Effector memory CD4-positive, alpha-beta T cell (primary cell): ENCODE measurements at places on chromosomes 1 and 21.

DNA sequence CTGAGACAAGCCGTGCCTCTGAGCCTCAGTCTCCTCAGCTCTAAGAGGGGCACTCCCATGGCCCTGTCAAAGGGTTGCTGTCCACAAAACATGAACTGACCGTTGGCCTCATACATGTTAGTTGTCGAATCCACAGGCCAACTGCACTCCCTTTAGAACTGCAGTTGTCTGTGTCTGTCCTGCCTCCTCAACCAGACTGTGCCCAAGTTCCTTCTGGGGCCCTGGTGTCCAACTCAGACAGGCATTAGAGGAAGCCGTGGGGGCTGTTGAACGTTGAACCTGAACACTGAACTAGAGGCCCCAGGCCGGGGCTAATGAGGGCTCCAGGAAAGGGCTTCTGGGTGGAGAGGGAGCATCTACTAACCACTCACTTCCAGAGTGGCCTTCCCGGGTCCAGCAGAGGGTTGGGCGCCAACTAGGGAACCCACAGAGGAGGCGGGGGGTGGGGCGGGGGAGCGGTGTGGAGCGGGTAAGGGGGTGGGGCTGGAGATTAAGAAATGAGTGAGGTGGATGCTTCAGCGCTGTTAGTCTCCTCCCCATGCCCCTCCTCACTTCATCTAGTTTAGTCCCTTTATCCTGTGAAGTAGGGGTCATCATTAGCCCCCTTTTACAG is at the start of gene RAB42:
Gene RAB42 (plus strand): TSS at position 558 of the 613 bp plus-strand sequence. CDS start 247 bp downstream, outside the sequence.
- DNase-seq, result no peak

DNA sequence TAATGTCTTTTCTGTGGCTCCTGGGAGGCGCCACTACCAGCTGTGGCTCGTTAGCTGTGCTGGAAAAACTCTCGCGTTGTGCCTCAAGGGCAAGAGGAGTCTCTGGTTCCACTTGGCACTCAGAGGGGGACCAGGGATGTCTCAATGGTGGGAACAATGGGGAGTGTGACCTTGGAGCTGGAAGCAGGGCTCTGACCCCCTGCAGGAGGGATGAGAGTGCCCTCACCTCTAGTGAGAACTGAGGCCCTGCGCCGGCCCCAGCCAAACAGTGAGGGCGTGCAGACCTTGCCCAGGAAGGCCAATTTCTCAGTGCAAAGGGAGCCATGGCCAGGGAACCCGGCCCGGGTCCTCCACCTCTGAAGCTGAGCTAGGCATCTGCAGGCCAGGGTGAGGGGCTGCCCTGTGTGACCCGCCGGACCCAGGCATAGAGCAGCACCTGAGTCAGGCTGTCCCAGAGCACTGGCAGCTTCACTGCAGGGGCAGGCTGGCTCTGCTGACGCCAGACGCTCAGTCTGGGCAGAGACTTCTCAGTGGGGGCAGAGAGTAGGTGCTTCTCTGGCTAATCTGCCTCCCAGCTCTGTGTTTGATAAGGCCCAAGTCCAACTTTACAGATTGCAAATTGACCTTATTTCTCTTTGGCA is 1.8 kb downstream of the RD3 start:
- no peak for DNase-seq

DNA sequence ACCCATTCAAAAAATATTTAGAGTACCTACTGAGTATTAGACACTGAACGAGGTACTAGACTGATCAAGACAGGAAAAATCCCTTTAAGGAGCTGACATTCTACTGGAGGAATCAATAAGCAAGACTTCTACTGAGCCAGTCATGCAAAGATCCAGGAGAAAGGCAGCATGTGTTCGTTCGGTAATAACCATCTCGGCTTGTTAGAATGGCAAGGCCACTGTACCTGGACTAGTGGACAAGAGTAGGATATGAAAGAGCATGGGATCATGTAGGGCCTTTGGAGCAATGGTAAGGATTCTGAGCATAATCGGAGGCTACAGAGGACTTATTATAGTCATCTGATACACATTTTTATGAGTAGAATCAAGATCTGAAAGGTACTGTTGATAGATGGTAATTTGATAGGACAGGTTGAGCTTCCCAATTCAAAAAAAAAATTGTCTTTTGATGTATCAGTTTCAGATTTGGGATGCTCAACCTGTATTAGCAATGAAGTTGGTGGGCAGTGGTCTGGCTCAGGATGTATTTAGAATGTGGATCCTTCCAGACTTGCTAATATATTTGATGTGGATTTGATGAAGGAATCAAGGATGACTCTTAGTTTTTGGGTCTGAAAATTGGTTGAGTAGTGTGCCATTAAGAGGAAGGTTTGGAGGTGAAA is 2.3 kb downstream of the COX20 start:
- DNase-seq, result no peak

DNA sequence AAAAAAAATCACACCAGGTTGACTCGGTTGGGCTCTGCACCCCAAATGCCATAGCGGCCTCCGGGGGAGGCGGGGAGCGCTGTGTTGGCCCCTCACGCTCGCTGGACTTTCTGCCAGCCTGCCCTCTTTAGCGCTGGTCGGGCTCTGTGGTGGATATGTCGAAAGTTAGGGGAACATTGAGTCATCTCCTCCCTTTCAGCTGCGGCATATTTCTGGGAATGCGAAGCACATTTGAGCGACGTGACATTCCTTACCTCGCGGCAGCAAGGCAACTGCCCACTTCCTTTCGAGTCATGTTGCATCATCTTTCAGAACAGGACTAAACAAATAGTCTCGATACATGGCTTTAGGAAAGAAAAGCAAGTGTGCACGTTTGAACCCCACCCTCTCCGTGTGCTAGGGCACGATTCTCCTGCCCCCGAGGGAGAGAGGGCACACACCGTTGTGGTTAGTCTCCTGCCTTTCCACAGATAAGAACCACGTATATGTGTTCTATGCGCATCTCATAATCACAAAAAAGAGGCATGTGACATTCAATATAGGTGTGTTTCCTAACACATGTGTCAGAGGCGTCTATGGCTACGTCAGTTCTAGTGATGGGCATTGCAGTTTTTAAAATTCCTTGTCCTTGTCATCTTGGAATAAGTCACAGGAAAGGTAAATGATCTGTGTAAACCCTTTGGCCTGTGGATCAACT is 105.9 kb upstream of the SLC45A1 start:
- DNase-seq, result no peak

- DNase-seq, result no peak
Observed at GRCh38 chr1:52915211-52915854, 6.2 kb downstream of the ECHDC2 start.

DNA sequence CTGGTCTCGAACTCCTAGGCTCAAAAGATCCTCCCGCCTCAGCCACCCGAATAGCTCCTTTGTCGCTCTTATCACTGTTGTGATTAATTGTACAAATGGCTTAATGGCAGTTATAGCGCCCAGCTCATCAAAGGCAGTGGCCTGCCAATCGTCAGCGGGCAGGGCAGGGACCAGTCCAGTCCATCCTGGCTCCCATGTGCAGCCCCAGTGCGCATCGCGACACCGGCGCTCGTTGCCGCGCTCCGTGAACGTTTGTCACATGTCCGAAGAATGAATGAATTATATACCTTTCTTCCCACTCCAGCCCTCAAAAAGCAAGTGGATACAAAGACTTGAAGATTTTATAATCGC is 18.4 kb downstream of the MTX1 start:
- DNase-seq, result no peak

DNA sequence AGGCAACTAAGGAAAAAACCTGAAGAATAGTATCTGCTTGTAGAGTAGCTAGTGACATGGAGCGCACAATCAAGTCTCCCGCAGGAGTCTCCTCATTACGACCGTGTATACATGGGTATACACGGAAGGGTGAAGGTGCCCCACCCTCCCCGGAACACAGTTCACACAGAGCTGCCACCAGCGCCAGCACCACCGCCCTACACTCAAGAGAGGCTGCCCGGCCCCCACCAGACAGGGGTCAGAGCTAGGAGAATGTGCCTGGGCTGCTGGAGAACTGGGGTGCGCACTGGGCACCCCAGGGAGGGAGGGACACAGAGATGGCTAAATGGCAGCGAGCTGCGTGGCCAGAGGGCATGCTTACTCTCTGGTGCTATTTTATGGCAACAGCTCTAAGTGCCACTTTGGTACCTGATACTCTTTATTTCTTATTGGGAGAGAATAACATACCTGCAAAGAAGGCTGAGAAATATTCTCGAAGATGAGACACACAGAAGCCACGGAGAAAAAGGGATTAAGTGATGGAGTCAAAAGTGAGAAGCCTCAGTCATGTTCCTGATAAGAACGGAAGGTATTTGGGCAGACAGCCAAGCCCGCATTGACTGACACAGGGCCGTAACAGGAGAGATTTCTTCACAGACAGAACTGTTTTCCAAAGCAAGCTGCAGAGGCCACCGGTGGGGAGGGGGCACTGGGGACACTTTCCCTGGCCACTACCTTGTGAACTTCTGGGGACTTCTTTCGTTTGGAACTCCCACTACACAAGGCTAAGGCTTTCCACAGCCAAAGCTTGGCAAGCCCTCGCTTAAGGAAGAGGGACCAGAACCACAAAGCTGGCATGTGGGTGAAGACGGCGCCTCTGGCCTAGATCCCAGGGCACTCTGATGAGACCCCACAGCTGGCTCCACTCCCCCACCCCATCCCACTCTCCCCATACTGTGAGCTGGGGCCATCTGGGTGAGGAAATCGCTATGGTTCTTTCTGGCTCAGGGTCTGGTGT is 108.0 kb downstream of the PGBD5 start:
- no peak for DNase-seq

DNA sequence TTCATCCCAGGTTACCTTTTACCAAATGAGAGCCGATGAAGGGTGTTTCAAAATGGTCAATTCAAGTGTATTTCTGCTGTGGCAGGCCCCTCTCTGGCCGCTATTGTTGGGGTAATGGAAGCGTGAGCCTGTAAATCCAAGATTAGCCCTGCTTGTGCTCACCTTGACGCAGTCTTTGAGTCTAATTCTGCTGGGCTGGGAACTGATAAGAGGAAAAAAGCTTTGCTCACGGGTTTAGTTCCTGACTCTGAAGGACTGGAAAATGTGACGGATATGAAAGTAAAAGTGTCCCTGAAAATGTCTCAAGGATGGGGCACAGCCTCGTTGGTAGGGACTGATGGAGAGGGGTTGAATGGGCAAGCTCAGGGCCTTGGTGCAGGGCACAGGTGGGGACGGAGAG is 125.9 kb upstream of the GALNT2 start:
- no peak for DNase-seq

DNA sequence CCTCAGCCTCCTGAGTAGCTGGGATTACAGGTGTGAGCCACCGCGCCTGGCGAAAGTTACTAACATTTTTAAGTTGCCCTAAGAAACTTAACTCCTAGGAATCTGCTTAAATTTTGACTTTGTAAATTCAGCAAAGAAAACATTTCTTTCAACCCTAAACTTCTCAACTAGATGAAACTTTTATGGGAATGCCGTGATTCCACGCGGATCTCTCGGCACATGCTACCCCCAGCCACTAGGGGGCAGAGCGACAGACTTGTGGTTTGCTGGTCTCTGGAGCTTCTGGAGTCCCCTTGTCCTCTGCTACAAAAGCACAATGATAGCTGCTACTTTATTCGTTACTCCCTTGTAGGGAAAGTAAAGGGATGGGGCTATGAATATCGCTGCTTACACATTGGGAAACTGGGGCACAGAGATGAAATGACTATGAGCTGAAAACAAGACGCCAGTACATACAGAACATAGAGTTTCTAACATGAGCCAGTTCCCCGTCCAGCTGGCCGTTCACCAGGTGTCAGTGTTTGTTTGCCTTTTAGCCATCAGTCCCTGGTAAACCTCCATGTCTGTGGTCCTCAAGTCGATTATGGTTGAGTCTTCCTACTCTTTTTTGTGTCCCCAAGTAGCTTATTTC is 114.7 kb downstream of the PBX1 start:
- no peak for DNase-seq

DNA sequence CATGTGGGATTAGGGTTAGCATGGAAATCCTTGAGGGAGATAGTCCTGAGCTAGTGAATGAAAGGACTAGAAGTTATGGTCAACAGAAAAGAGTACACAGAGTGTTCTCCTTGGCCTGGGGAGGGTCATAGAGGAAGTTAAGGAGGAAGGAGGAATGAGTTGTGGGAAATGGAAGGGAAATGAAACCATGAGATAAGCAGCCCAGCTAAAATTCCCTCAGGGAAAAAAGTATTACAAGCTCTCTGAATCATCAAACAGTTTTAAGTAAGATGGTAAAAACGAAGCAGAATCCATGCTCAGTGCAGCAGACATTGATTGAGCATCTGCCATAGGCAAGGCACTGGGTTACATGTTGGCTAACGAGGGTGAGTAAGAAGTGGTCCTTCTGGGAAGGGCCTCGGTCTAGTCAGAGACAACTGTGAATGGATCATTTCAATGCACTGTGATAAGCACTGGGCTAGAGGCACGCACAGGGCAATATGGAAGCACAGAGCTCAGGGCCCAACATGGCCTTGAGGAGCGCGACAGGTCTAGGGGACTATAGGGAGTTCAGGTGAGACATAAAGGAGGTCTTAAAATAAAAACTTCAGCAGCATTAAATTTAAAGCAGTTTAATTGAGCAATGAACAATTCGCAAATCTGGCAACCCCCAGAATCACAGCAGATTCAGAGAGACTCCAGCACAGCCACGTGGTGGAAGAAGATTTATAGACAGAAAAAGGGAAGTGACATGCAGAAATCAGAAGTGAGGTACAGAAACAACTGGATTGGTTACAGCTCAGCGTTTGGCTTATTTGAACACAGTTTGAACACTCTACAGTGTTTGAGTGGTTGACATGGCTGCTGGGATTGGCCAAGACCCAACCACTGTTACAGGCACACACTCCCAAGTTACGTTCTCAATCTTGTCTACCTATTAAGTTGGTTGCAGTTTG is 219.5 kb downstream of the HLX start:
- no peak for DNase-seq

DNA sequence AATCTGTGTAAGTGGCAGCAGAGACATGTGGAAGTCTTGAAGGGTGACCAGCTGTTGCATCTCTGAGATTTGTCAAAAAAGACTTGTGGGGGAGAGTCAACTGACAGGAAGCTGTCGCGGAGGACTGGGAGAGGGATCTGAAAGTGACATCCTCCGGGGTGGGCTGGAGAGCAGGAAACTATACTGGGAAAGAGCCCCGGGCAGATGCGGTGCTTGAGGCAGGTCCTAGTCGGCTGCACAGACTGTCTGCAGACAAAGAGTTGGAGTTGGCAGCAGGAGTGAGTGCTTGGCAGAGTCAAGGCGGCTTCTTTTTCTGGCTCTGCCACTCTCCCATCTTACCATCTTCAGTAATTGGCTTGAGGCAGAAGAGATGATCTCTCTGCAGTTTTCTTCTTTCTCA is 294.0 kb upstream of the C1orf87 start:
- DNase-seq, result no peak

DNA sequence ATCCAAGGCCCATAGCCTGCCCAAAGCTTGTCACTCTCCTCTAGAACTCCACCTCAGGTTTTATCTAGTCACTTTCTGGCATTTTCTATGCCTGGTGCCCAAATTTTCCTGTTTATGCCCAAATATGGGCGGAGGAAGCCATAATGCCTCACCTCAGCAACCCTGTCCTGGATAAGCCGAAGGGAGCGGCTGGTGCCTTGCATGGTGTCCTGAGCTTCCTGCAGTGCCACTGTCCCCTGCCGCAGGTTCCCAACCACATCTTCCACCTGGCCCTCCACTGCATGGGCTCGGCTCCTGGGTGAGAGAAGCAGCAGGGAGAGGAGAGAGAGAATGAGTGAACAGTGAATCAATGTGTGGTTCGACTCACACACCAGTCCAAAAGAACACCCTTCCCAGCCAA is 34.2 kb downstream of the CAMK1G start:
- DNase-seq, result no peak

GRCh38 chr1:94142022-94142421 is 21.1 kb upstream of the ABCA4 start:
- no peak for DNase-seq
